ENCODE measurements at places on chromosomes 4 and X.

- no peak for DNase-seq
Measured at GRCh38 chr4:163858515-163858914, 364.0 kb downstream of the TMA16 start.

DNA sequence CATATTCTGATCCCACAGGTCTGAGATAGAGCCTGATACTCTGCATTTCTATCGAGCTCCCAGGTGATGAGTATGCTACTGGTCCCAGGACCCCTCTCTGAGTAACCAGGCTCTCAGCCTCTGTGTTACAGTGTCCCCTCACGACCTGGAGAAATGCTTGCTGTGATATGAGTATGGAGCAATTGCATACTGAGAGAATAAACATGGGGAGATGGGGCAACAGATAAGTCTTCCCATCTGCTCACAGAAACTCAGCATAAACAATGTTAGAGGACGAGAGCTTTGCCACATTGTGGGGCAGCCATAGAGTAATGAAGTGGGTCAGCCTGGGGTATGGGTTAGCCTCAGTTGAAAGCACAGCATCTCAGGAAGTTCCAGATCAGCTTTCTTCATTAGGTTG, 82.6 kb upstream of the HS3ST1 start:
- DNase-seq = no peak

GRCh38 chr4:84878090-84878489, 88.4 kb downstream of the WDFY3 start:
- no peak for DNase-seq

GRCh38 chr4:16236402-16237023, 10.2 kb upstream of the TAPT1 start:
- DNase-seq = no peak

DNA sequence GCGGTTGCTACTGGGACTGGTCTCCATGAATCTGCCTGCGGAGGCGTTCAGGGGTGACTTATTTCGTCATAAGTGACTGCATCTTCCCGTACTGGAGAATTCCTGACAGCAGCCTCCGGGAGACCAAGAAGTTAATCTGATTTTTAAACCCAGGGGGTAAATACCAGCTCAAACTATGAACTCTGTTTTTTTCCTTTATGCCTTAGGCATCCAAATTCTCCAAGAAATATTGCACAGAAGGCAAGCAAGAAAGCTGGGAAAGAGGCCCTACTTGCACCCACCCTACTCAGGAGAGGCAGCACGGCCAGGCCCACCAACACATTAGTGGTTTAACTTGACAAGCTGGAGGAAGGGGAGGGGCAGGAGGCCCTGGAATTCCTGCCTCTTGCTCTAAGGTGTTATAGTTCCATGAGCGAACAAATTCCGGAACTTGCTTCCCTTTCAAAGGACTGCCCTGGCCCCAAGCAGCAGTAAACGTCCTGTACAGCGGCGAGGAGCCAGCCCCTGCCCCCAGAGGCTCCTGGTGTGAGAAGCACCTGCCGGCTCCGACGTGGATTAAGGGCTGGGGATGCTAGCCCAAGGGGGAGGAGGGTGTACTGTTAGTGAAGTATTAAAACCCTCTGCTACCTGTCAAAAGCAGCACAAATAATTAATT, 177.2 kb downstream of the AFAP1 start:
- DNase-seq = no peak

DNA sequence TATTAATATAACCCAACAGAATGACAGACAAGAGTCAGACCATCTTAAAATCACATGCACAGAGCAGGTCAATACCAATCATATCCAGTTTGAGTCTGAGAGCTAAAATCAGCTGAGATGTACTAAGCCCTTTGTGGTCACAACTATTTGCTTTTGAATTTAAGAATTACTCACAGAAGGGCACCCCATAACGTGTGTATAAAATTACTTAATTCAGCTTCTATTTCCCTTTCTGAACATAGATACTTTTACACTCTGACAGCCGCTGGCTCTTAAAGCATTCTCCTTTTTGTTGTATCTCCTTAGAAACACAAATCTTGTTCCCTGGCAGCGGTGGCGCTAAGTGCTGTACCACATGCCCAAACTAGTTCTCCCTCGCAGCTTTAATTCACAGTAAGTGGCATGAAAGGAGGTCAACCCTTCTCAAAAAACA, 14.8 kb upstream of the PPARGC1A start:
- no peak for DNase-seq

GRCh38 chr4:29578329-29578728, 1141.8 kb upstream of the PCDH7 start:
- no peak for DNase-seq

DNA sequence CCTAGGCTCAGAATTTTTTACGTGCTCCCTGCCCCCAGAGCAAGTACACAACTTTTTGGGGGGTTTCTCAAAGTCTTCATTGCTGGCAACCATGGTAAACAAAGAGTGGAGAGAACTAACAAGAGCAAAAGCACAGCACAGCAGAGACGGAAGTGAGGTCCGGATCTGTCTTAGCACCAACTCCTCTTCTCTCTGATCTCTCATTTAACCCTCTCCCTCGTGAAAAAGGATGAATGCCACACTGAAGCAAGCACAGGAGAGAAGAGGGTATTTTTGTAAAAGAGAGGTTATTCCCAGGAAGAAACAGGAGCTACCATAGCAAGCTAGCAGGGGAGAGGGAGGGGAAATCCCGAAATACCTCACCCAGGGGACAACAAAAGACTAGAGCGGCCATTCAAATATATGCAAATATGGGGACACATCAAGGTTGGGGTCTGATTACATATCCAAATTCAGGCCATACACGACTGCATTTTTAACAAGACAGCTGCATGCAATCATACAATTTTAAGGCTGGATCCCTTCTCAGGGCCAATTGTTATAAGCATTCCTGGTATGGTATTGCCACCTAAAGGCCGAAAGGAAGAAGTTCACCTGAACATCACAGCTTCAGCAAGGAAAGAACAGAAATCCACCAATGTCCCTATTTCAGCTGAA, 46.6 kb downstream of the CD40LG start:
- DNase-seq = peak; percentile 62

- DNase-seq = no peak
Measured at GRCh38 chr4:39348371-39349315, 17.5 kb downstream of the RFC1 start.

- DNase-seq = no peak
Measured at GRCh38 chrX:134801267-134801666, 143.0 kb upstream of the PLAC1 start.

DNA sequence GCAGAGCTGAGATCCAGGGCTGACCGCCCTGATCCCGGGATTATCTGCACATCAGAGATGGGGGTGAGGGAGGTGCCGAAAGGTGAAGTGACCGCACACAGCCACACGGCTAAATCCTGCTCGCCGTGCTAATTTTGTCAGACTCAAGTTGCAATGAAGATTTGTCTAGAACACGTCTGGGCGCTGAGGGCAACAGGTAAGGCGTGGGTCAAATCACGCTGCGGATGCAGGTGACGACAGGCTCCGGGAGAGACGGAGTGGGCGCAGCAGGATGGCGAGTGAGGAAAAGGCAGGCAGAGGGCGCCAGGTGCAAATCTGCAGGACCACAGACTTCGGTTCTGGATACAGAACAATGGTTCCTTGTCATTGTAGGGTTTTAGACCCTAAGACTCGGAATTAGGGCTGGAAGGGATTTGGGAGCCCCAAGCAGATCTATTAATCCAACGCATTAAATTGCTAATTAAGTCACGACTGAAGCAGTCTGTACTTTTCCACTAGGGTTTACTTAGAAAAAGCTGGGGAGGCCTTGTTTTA, 1.9 kb upstream of the TBC1D14 start:
- peak; percentile 67 for DNase-seq

GRCh38 chr4:165207431-165208220, at the start of gene KLHL2:
TSS of gene KLHL2 (plus strand) at chr4:165207561. CDS start at chr4:165207877, 316 bp downstream.
- peak; percentile 95 for DNase-seq

GRCh38 chrX:103356130-103356798, at the start of gene TCEAL9:
TSS of gene TCEAL9 (plus strand) at chrX:103356506. CDS start at chrX:103357685, 1,179 bp downstream.
- DNase-seq = peak; percentile 71

DNA sequence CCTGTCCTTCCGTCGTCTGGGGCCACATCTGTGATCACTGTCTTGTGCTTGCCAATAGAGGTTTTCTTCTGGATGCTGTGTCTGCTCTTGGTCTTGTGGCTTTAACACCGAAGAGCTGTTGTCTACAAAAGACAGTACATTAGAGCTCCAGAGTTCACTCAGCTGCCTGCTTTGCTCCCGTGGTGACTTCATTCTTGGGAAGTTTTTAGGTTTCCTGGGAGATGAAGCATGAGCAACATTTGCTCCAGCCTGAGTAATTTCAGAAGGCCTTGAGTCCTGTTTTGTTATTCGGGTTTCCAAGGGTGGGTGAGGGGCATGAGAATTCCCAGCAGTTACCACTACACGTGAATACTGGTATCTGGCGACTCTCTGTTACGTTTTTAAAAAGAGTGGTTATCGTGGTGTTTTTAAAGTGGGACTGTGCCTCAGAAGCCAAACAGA, 189.2 kb downstream of the SHROOM3 start:
- no peak for DNase-seq

- no peak for DNase-seq
Measured at GRCh38 chrX:1242891-1243402, 25.7 kb upstream of the CSF2RA start.

GRCh38 chr4:26763063-26763462, 97.6 kb upstream of the STIM2 start:
- DNase-seq = no peak

Data from SK-N-SH (cell line).